ENCODE measurements at places on chromosomes 16 and 17.

GRCh38 chr17:28928061-28928460 is 23.3 kb downstream of the PHF12 start:
- no peak overlapping the region for H3K4me3 ChIP-seq
- peaks cover 63% of the 10 kb centered on the region for H3K4me1 ChIP-seq
- no peak for DNase-seq
- peak overlapping the region; percentile 77 for H3K27ac ChIP-seq

- H3K4me3 ChIP-seq: no peak overlapping the region
- no peaks in the 10 kb centered on the region for H3K36me3 ChIP-seq
- no peaks in the 10 kb centered on the region for H3K4me1 ChIP-seq
- no peak overlapping the region for H3K27ac ChIP-seq
Measured at GRCh38 chr16:5257462-5257861, 159.9 kb upstream of the EEF2KMT start.

GRCh38 chr16:69397821-69398521 is 12.2 kb upstream of the TERF2 start:
- DNase-seq: no peak
- H3K36me3 ChIP-seq: no peaks in the 10 kb centered on the region
- H3K4me3 ChIP-seq: no peak overlapping the region
- H3K27ac ChIP-seq: no peak overlapping the region

DNA sequence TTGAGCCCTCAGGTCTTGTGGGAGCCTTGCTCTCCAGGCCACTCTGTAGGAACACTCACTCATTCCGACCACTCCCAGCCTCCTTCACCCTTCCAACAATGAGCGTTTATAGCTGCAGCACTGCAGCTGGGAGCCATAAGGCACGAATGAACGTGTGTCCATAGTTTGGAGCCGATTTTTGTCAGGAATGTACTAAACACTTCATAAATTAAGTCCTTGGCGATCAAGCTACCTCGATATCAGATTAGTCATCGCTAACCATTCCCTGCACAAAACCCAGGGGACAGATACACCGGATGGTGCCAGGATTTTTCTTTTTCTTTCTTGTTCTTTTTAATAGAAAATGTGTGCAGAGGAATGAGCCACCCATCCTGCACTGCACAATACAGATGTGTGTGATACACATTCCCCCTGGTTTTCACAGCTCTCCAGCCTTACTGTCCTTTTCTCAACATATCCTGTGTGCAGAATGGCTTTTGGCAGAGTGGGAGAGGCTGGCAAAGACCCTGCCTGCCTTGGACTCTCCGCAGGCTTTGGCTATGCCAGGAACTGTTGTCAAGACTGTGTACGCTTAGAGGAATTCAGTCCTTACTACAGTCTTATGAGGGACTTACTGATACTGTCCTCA is 68.4 kb upstream of the ELAC2 start:
- peaks cover 14% of the 10 kb centered on the region for H3K4me1 ChIP-seq
- no peaks in the 10 kb centered on the region for H3K36me3 ChIP-seq
- no peak overlapping the region for H3K4me3 ChIP-seq
- DNase-seq: no peak
- no peak overlapping the region for H3K27ac ChIP-seq
- no peaks in the 10 kb centered on the region for H3K27me3 ChIP-seq

GRCh38 chr17:57482657-57483056 is 226.3 kb downstream of the MSI2 start:
- no peak overlapping the region for H3K4me3 ChIP-seq
- DNase-seq: no peak
- no peaks in the 10 kb centered on the region for H3K27me3 ChIP-seq
- H3K36me3 ChIP-seq: no peaks in the 10 kb centered on the region
- peaks cover 28% of the 10 kb centered on the region for H3K4me1 ChIP-seq
- no peak overlapping the region for H3K27ac ChIP-seq

- H3K36me3 ChIP-seq: no peaks in the 10 kb centered on the region
- H3K4me3 ChIP-seq: no peak overlapping the region
Measured at GRCh38 chr17:28846231-28846630, 3.6 kb upstream of the FAM222B start.

DNA sequence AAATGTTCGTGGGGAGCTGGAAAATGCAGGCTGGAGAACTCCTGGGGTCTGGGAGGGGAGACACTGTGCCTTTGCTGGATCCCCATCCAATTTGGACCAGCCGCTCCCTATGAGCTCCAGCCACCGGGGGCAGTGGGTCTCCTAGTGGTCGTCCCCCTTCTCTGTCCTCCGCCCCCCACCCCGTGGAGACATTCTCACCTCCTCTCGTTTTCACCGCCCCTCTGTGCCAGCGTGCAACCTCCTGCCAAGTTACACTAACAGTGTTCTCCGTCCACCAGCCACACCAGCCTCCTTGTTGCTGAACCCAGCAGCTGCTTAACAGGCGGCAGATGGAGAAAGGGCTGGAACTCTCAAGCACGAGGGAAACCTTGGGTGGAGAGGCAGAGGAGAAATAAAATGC is 67.4 kb upstream of the SOX9 start:
- no peaks in the 10 kb centered on the region for H3K27me3 ChIP-seq
- no peaks in the 10 kb centered on the region for H3K36me3 ChIP-seq
- DNase-seq: no peak
- H3K4me3 ChIP-seq: no peak overlapping the region
- H3K4me1 ChIP-seq: no peaks in the 10 kb centered on the region
- H3K27ac ChIP-seq: no peak overlapping the region

DNA sequence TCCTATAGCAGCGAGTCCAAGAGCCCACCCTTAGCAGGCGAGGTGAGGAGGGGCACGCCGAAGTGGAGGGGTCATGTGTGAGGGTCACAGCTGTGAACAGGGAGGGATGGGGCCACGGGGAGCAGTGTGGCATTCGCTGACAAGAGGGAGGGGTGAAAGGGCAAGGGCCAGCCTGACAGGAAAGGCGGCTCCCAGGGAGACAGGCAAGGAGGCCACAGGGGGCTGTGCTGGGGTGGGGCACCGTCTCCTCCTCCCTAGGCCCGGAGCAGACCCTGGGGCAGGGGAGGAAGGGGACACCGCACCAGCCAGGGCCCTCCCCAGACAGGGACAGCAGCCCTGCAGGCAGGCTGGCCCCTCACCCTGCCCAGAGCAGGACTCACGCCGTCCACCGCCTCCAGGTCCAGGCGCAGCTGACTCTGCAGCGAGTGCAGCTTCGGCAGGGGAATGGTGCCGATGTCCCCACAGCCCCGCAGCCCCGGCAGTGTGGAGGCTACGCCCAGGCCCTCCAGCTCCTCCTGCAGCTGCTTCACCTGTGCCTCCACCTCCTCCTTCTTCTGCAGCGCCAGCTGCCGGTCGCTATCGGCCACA is 15.1 kb downstream of the GNPTG start:
- peaks cover 27% of the 10 kb centered on the region for H3K36me3 ChIP-seq
- no peaks in the 10 kb centered on the region for H3K27me3 ChIP-seq
- H3K4me1 ChIP-seq: peaks cover 4% of the 10 kb centered on the region
- DNase-seq: no peak
- no peak overlapping the region for H3K4me3 ChIP-seq

DNA sequence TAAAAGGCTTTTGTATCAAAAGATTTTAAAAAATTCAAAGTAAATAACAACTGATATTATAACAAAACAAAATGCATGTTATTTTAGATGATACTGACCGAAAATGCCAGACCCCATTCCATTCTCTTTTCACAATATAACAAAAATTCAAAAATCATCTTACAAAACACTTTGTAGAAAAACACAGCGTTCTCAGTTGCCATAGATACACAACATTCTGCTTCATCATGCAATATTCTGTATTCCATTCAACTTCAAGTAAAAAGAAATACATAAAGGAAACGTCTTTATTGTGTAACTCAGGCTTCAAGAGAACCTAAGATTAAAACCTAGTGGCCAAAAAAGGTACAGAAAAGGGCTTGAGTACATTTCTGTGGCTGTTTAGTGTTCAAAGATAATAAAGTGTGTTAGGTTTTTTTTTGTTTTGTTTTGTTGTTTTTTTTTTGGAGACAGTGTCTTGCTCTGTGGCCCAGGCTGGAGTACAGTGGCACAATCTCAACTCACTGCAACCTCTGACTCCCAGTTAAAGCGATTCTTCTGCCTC is 250.5 kb downstream of the CEP112 start:
- no peaks in the 10 kb centered on the region for H3K36me3 ChIP-seq
- DNase-seq: no peak
- H3K4me1 ChIP-seq: no peaks in the 10 kb centered on the region
- no peak overlapping the region for H3K27ac ChIP-seq
- H3K4me3 ChIP-seq: no peak overlapping the region
- H3K27me3 ChIP-seq: no peaks in the 10 kb centered on the region

DNA sequence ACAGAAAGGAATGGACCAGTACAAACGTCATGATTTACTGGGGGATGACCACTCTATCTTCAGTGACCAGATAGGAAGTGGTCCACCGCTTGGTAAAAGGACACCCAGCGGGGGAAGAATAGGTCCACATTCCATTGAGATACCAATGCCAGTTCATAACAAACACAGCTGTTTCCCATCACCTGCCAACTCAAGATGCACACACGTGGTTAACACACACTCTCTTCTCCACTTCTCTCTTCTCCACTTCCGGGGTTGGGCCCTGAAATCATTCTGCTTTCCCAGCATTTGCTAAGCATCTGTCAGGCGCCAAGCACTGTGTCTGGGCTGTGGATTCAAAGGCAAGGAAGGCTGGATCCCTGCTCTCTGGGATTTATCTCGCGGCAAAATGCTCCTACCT is 175.5 kb downstream of the SLC39A11 start:
- H3K4me3 ChIP-seq: no peak overlapping the region
- H3K27ac ChIP-seq: no peak overlapping the region
- H3K36me3 ChIP-seq: no peaks in the 10 kb centered on the region
- H3K4me1 ChIP-seq: no peaks in the 10 kb centered on the region

- no peaks in the 10 kb centered on the region for H3K27me3 ChIP-seq
- no peaks in the 10 kb centered on the region for H3K4me1 ChIP-seq
- H3K36me3 ChIP-seq: no peaks in the 10 kb centered on the region
- H3K4me3 ChIP-seq: no peak overlapping the region
- H3K27ac ChIP-seq: no peak overlapping the region
Measured at GRCh38 chr17:41009301-41009760, 403 bp upstream of the KRTAP3-1 start.

GRCh38 chr16:17470908-17471718 is at the start of gene XYLT1:
XYLT1 (minus strand) TSS chr16:17470960; CDS start chr16:17470796, 164 bp downstream.
- H3K4me1 ChIP-seq: peaks cover 41% of the 10 kb centered on the region
- peak within 1 kb of the TSS; percentile 56 for H3K27ac ChIP-seq
- peak; percentile 40 for DNase-seq

DNA sequence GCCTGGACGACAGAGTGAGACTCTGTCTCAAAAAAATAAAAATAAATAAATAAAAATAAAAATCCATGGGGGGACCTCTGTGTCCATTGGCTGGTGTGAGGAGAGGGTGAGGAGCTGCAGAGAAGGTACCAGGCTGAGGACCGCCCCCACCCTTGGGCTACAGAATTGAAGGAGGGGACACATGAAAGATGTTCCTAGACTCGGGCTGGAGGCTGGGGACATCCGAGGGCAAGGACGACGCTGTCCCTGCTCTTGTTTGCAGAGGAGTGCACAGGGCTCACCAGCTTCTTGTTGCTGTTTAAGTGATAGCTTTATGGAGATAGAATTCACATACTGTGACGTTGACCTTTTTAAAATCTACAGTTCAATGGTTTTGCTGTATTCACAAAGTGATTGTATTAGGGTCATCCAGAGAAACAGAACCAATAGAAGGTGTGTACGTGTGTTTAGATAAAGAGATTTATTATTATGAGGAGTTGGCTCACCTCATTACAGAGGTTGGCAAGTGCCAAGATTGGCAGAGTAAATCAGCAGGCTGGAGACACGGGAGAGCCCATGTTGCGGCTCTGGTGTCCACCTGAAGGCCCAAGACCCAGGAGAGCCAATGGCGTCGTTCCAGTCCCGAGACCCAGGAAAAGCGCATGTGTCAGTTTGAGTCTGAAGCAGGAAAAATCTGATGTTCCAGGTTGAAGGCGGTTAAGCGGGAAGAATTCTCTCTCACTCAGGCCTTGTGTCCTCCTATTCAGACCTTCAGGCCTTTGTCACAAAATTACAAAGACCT is 320.7 kb downstream of the SEC14L1 start:
- H3K4me3 ChIP-seq: peak overlapping the region; percentile 9
- H3K27ac ChIP-seq: peak overlapping the region; percentile 73
- no peaks in the 10 kb centered on the region for H3K27me3 ChIP-seq
- no peak for DNase-seq
- H3K36me3 ChIP-seq: peaks cover under 1% of the 10 kb centered on the region
- H3K4me1 ChIP-seq: peaks cover 99% of the 10 kb centered on the region

DNA sequence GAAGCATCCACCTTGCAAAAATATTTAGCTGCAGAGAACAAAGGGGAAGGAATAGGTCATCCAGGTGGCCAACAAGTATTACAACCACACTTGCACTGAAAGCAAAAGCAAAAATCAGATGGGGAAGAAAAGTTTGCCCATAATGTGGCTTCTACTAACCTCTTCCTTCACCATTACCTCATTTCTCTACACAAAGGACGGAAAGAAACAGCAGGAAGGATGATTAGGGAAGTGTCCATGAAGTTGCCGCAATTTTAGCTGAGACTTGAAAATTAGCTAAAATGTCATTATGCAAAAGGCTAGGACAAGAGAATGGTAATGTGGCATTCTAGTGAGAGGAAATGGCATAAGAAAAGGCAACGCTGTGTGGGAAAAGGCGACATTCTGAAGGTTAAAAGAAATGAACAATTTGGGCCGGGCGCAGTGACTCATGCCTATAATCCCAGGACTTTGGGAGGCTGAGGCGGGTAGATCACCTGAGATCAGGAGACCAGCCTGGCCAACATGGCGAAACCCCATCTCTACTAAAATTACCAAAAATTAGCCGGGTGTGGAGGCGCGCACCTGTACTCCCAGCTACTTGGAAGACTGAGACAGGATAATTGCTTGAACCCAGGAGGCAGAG is 13.7 kb downstream of the KANSL1 start:
- H3K27ac ChIP-seq: no peak overlapping the region
- H3K4me3 ChIP-seq: no peak overlapping the region
- H3K36me3 ChIP-seq: no peaks in the 10 kb centered on the region
- H3K4me1 ChIP-seq: peaks cover 92% of the 10 kb centered on the region
- H3K27me3 ChIP-seq: no peaks in the 10 kb centered on the region
- DNase-seq: no peak

DNA sequence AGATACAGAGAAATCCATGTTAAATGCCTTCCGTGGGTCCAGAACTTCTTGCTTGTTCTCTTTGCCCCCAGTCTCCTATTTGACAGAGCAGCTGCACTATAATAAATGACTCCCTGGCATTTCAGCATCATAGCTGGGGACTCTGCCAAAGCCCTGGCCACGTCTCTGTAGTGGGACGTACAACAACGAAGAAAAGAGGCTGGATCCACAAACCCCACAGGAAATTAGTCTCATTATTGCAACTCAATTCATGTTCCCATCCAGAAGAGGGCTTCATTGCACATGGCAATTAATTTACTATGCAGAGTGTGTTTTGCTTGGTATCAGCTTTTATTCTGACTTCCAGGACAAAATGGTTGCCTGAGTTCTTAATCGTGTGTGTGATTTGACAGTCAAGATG is 121.3 kb downstream of the CDH13 start:
- no peak overlapping the region for H3K4me3 ChIP-seq
- H3K4me1 ChIP-seq: no peaks in the 10 kb centered on the region
- H3K27me3 ChIP-seq: no peaks in the 10 kb centered on the region
- no peaks in the 10 kb centered on the region for H3K36me3 ChIP-seq
- no peak for DNase-seq

GRCh38 chr16:9428355-9429005 is 337.0 kb downstream of the HAPSTR1 start:
- no peak overlapping the region for H3K4me3 ChIP-seq
- no peaks in the 10 kb centered on the region for H3K36me3 ChIP-seq
- H3K4me1 ChIP-seq: no peaks in the 10 kb centered on the region
- DNase-seq: no peak
